ENCODE measurements at places on chromosomes 11 and 22.

DNA sequence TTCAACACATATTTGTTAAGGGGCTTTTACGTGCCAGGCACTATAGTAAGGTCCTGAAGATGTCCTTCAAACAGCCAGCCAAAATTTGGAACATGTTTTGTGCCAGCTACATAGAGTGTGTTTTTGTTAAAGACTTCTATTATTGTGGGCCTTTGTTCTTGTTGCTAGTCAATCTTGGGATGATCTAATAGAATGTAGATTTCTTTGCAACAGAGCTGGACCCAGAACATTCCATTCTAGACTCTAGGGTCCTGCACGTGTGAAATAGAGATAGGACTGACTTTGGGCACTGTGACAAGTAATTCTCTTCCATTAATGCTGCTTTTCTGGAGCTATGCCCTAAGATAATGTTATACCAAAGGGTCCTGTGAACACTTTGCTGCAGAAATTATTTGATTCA is 16.9 kb upstream of the IPO7 start:
- no peak for DNase-seq

DNA sequence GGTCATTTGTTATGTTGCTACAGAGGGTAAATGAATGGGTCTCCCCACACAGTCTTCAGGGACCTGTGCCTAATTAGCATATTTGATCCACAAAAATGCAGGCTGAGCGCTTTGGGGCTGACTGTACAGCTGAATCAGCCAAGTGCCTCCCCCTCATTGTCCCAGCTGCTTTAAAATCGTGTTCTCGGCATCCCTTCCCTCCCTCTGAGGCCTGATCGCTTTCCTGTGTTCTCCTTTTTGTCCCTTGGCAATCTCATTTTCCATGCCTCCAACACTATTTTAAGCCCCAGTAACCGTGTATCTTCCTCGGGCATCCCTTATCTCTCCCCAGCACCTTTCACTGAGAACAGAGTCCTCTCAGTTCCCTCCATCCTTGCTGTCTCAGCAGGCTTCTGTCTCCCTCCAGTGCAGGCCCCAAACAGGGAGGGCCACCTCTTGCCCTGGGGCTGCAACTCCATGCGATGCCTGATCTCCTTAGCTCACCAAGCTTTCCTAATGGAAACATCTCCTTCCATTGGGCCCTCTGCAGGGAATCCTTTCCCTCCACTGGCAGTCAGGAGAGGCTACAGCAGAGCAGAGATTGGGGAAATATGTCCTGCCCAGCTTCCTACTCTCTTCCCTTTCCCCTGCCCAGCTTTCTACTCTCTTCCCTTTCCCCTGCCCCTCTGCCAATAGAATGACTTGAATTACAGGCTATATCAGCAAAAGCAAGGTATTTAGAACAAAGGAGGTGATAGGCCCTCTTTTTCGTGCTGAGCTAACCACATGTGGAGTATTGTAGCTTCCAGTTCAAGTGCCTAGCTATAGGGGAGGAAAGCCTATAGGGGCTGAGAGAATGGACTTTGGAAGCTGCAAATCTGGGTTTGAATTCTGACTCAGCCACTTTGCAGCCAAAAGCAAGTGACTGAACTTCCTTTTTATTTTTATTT is 13.8 kb downstream of the UQCR10 start:
- no peak for DNase-seq

GRCh38 chr11:96342961-96343711 is at the start of gene MAML2:
TSS of gene MAML2 (minus strand) at chr11:96343195. CDS start at chr11:96341895, 1,300 bp downstream.
- DNase-seq = peak; percentile 61

GRCh38 chr22:45881524-45881875 is 95.5 kb downstream of the WNT7B start:
- DNase-seq = no peak

GRCh38 chr11:93287434-93287833 is 43.1 kb upstream of the DEUP1 start:
- no peak for DNase-seq

GRCh38 chr22:48714231-48714630 is 1113.4 kb downstream of the BRD1 start:
- no peak for DNase-seq

- DNase-seq = no peak
Observed at GRCh38 chr22:23557467-23557866, 22.6 kb downstream of the IGLL1 start.

DNA sequence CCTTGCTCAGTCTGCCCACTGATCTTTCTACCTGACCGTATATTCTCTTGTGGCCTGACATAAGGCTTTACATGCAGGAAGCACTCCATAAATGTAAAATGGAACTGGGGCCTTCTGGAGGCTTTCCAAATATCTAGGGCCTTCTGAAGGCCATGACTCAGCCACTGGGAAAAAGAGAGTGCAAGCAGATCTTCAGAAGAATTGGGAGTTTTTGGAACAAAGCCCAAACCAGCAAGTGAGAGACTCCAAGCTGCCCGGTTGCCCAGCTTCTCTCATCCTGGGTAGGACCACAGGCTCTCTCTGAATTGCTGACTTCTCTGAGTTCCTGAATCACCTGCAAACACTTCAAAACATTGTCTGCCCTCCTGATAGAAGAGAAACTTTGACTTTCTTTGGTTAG is 107.9 kb upstream of the BMAL1 start:
- no peak for DNase-seq

- DNase-seq = peak; percentile 45
Observed at GRCh38 chr11:102111011-102111786, 952 bp downstream of the YAP1 start.

DNA sequence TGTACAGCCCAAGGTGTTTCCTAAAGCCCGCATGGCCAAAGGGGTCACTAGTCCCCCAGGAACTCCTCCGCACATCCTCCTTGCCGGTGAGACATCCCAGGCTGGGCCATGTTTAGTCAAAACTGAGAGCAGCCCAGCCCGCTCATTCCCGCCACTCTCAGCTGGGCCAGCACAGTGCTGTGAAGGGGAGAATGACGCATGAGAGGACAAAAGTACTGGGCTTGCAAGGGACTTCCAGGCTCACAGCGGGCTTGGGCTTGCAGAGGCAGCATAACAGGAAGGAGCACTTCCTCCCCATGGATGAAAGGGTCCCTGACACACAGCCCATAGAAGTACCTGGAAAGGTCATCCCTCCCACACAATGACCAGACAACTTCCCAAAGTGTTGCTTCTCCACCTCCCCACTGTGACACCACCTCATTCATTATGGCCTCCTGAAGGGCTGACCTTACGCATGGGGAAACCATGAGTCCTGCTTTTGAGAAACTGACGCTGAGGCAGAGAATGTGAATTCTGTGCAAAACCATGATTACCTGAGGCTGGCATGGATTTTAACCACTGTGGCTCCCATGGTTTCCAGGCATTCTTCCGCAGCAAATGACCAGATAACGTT is 19.1 kb downstream of the ETS1 start:
- no peak for DNase-seq

GRCh38 chr11:122045181-122045586 is 70.8 kb downstream of the BLID start:
- DNase-seq = no peak

DNA sequence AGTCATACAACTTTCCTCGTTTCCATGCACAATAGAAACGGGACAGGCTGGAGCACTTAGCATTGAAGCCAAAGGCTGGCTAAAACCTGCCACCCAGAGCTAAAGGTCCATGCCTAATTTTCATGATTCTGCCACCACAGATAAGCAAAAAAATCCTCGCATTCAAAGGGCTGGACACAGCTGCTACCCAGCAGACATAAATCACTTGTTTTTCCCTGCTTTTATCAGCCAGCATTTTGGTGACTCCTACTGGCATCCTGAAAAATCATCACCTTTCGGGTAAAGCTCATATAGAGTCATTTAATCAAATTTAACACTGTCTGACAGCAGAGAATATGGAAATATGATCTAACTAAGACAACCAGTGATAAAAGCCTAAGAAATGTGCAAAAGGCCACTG is 37.9 kb downstream of the ALG9 start:
- no peak for DNase-seq

- no peak for DNase-seq
Observed at GRCh38 chr11:83011333-83012167, 60.1 kb downstream of the RAB30 start.

DNA sequence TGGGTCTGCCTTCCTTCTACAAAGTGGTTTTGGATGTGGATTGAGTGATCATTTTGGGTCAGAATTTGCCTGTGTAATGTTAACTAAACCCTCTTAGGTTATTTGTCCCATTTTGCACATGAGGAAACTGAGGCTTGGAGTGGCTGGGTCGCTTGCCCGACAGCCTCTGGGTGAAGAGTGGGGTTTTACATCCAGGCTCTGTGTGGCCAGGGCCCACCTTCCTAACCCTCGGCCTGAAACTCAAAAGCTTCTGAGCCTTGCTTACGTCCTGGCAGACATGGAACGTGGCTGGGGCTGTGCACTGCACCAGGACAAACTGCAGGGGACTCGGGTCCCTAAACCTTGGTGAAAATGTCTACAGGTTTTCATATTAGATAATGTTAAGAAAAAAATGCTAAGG is 542.4 kb downstream of the TBC1D22A start:
- DNase-seq = no peak

DNA sequence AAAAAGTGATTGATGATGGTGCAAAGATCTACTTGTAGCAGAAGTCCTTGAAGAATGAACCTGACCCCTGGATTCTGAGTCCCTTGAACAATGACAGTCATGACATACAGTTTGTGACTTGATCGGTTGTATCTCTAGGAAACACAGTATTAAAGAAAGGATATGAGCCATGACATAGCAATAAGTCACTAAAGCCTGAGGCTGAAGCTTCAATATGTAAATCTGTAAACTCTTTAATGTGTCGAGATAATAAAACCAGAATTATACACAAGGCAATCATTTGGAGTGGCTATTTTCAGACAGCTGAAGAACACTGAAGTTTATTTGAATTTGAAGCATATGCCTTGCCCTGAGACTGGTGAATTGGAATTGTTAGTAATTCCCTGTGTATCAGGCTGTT is 911.5 kb upstream of the RAG2 start:
- DNase-seq = no peak

DNA sequence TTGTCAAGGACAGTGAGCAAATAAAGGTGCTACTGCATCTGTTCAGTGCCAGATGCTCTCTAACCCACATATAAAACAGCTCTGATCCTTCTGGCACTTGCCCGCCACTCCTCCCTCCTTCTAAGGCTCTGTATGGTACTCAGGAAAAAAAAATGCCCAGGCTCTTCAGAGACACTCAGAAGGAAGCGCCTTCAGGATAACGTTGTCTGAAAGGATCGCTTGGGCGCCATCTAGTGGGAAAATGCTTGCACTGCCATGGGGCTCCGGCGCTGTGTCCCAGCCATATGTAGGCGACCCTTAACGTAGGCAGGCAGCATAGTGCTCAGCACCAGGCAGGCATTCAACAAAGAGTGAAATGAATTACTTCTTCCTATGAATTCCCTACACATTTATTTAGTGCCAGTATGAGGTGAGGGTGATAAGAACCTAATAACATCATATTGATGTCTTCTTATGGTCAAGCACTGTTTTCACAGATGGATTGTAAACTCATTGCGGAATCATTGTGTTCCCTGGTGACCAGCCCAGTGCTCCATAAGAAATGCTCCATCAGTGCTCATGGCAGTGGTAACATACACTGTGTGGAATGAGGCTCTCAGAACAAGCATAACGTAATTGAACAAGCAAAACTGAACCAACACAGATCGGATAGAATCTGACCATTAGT is 39.6 kb downstream of the PAMR1 start:
- peak; percentile 76 for DNase-seq

GRCh38 chr11:65862941-65863888 is 3.0 kb downstream of the MUS81 start:
- DNase-seq = no peak

- DNase-seq = no peak
Observed at GRCh38 chr11:82869657-82870056, 30.6 kb downstream of the PRCP start.

GRCh38 chr11:134727636-134728035 is 315.6 kb upstream of the B3GAT1 start:
- no peak for DNase-seq

- DNase-seq = no peak
Observed at GRCh38 chr11:59706518-59707285, 6.9 kb downstream of the OR10V1 start.

- no peak for DNase-seq
Observed at GRCh38 chr11:63243533-63243932, at the start of gene SLC22A25. TSS of gene SLC22A25 (minus strand) at chr11:63243599. CDS start at chr11:63229652, 13,947 bp downstream.

- DNase-seq = no peak
Observed at GRCh38 chr11:93166862-93167261, 30.9 kb downstream of the SLC36A4 start.

DNA sequence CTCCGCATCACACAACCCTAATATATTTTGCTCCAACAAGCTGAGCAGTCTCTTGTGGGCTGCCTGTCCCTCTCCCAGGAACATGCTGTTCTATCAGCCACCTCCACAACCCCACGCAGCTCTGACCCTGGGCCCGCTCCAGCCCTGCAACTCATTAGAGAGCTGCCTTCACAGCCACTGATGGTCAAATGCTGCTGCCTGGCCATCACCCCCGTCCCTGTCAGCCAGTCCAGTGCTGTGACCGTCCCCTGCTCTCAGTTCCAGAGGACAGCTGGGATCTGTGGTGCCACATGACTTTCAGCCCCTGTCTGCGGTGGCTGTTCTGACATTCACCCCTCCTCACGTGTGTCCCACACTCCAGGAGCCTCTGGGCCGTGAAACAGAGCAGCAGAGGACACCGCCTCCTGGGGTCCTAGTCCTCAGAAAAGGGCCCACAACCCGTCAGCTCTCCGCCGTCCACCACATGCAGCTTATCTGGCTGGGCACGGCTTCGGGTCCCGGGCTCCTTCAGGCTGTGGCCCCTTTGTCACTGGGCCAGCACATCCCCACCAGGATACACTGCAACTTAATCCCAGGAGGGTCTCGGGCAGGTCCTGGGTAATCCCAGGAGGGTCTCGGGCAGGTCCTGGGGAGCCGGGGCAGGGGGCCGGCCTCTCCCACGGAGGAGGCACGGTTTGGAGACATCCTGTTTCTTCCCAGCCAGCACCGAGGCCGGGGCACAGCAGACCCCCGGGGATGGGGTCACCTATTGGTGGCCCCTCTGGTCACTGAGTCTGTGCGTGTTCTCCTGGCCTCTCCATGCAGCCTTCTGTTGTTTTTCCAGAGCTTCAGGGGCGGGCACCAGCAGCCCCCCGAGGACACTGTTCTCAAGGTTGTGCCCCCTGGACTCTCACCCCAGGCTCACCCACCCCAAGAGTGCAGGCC is 15.1 kb downstream of the CRELD2 start:
- no peak for DNase-seq

DNA sequence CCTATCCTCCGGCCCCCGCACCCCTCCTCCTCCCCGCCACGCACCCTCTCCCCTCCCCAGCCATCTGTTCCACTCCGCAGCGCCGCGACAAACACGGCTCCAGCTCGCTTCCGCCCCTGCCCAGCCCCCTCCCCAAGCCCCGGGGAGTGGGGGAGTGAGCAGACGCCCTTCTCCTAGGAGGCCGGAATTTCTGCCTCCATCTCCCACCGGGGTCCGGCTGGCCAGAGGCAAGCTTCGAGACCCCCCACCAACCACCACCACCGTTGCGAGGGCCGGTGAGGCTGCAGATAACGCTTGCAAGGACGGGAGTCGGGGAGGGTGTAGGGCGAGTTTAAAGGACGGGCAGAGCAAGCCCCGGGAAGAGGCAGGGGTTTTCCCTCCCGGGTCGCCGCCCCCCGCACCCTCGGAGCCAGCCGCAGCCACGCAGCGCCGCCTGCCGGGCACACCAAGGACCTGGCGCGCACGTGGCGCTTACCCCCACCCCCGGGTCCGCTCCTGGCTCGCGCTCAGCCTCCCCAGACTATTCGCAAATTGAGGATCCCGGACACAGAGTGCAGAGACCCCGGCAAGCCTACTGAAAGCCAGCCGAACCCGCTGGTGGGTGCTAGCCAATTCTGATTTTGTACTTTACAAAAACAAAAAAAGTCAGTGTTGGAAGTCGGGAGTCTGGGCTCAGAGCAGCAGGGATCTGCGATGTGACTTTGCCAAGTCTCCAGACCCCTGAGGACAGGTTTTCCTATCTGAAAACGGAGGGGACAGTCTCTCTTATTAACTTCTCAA is 22.6 kb downstream of the RTN4RL2 start:
- peak; percentile 28 for DNase-seq
